ENCODE measurements at places on chromosomes 5 and 9.

- DNase-seq: no peak
These were observed 53.0 kb downstream of the ZNF354C start for GRCh38 chr5:179113143-179113530.

- no peak for DNase-seq
These were observed 255.9 kb downstream of the TRPM3 start for GRCh38 chr9:70865471-70865870.

- DNase-seq: peak; percentile 36
These were observed 124.5 kb upstream of the PHYKPL start for GRCh38 chr5:178357121-178357521.

- DNase-seq: no peak
These were observed 68.1 kb upstream of the ERBIN start for GRCh38 chr5:65858316-65858715.

- no peak for DNase-seq
These were observed 208.8 kb downstream of the MELK start for GRCh38 chr9:36781533-36781932.

GRCh38 chr9:20152151-20152725 is 363.4 kb upstream of the SLC24A2 start:
- no peak for DNase-seq

DNA sequence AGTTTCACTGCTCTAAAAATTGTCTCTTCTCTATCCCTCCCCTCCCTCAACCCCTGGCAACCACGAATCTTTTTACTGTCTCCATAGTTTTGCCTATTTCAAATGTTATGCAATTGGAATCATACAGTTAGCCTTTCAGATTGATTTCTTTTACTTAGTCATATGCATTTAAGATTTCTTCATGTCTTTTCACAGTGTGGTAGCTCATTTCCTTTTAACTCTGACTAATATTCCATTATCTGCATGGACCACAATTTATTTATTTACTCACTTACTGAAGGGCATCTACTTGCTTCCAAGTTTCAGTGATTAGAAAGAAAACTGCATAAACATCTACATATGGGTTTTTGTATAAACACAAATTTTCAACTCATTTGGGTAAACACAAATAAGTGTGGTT is 372.3 kb downstream of the CDH18 start:
- DNase-seq: no peak

GRCh38 chr5:135189024-135189423 is 155.0 kb upstream of the PITX1 start:
- DNase-seq: no peak

DNA sequence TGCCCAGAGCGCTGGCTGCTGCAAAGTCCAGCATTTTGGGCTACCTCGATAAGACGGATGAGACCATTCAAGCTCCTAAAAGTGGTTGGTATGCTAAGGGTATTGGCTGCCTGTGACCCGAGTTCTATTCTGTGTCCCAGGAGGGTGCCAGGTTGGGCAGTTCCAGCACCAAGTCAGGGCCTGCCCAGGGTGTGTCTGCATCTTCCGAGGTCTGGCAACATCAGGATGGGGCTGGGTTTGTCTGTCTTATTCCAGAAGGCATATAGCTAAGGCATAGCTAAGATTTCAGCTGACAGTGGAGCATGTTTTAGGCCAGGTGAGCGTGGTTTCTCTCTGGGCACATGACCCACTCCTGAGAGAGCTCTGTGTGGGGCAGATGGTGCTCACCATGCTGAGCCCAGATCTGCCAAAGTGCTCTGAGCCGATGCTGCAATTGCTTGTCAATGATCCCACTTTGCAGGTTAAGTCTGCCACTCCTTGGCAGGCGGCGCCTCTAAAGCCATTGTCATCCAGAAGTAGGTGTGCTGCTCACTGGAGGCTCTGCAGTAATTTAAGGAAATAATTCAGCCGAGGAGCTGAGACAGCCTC is 7.8 kb downstream of the SLC9A3 start:
- DNase-seq: no peak

DNA sequence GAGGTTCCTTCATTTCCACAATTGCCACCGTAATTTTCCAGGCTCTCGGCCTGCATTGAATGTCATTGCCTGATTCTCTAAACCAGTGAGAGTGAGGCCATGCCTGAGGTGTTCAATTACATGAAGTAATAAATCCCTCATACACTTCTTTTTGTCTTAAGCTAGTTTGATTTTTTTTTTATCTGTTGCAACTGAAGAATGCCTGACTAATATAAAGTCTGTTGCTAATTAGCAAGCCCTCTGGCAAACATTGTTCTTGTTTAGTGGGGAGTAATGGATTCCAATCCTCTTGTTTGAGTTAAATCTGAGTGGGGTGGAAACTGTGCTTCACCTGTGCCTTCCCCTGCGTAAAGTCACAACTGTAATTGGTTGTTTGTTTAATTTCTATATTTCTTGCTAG is 338.1 kb upstream of the ATP10B start:
- DNase-seq: no peak

- no peak for DNase-seq
These were observed 22.0 kb upstream of the TGFBI start for GRCh38 chr5:136006761-136007251.

DNA sequence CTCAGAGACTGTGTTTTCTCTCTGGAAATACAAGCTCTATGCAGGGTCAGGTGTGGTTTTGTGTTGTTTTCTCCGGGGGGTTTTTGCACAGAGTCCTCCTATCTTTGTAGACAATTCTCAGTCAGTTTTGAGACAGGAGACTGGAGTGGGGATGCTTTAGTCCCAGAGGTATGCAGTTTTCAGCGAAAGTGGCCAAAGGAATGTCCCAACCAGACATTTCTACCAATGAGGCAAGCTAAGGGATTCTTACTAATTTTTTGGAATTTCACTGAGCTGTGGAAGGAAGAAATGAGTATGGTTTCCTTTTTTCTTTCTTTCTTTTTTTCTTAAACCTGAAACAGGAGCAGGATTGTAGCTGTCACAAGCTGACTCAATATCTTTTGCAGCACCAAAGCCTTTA is 35.3 kb upstream of the PLPP1 start:
- no peak for DNase-seq

DNA sequence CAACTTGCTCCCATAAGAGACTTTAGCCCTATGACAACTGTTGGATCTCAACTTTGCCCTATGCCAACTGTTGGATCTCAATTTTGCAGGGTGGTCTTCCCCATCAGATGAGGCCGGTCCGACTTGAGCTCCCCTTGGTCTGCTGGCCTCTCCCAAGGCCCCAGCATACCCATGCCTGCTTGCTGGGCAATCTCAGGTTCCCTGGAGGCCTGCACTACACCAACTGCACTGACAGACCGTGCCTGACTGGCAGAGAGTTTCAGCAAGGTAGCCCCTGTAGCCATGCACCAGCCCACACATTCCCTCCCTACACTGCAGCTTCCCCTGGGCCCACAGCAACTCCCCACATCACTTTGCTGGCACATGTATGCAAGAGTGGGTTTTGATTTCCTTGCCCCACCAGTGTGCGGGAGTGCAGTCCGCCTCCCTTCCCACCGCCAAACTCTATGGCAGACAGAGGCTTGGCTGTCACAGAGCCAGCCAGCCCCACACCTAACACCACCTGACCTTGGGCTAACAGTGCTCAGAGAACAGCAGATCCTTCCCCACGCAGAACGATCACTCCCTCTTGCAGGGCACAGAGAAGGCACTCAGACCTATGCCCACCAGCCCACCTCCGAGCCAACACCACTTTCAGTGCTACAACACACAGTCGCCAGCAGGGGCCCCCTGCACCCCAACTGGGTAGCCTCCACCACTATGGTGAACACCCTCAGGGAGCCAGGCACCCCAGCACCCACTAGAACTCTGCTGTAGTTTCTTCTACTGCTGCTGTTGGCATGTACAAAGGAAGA is 279.9 kb upstream of the COX7C start:
- DNase-seq: no peak

DNA sequence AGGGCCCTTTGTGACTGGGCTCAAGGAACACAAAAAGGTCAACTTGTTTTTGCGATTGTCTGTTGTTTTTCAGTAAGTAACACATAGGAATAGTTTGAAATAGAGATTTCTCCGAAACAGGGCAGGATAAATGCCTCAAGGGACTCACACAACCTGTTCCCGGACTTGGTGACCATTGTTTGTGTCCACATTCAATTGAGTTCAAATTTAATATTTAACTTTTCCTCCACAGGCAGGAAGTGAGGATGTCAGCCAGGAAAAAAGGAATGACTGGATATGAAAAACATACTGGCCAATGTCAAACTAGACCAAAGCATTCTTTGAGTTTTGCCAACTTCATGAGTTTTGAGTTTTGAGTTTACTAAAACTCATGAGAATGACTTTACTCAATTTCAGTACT is 72.7 kb downstream of the SPATA31C2 start:
- DNase-seq: no peak

- DNase-seq: peak; percentile 57
These were observed 138.3 kb downstream of the BASP1 start for GRCh38 chr5:17355586-17356346.

- DNase-seq: peak; percentile 68
These were observed 9.1 kb upstream of the RFK start for GRCh38 chr9:76403352-76403751.

DNA sequence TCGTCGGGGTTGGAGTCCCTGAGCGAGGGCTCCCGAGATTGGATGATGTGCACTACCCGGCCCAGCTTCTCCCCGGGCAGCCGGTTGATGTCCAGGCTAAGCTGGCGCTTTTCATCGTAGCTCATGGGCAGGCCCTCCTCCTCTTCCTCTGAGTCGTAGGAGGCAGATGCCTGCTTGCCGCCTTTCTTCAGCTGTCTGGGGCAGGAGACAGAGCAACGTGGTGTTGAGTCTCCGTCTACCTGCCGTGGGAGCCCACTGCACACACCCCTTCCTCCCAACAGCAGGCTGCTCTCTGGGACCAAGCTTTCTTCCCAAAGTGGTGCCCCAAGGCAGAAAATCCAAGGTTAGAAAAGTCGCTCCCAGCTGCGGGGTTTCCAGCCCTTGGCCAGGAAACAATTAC is 10.8 kb downstream of the BRD3OS start:
- no peak for DNase-seq

DNA sequence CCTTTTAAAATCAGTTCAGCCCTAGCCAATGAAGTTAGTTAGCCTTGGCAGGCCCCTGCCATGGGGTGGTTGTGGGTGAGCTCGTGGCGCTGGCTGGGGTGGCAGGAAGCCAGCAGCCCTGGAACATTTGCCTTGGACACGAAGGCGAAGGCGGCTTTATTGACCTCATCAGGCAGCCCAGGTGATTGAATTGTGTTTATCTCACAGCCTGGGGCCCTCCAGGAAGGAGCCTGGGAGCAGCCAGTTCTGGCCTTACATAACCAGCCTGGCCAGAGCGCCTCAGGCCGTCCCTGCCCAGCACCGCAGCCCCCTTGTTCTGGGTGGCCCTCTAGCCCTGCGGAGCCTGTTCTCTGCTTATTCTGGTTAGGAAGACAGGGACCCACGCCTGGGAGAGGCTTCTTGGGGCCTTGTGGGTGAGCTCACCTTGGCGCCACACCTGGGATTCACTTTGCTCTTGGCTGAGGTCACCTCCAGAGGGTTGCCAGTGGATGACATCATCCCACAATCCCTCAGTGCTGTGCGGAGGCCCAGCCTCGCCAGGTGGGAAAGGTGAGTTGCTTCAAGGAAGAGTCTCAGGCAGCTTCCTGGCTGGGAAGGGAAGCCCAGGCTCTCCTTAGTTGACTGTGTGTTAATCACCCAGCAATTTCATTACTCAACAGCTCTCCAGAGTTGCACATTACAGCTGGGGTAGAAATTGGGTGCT is 54.4 kb upstream of the RPL26L1 start:
- DNase-seq: no peak

DNA sequence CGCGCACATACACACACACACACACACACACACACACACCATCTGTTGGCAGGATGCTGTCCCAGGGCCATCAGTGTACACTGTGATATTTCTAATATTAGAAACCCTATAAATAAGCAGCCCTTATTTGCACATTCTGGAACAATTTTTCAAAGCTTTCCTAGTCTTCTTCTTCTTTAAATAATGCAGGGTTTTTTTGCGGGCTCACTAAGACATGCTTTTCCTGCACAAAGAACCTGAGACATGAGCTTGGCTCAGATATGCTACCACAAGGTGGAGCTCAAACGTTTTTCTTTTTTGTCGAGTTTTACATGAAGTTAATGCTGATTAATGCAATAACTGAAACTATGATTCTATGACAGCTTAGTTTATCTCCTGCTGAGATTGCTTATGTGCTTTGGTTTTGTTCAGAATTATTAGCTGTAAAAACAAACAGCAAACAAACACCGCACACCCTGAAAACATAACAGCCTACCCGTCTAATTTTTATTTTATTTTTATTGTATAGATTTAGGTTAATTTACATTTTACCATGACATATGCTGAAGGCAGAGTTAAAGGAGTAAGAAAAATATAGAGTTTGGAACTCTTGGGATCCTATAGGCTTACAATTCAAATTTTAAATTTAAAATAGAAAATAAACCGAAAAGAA is 95.8 kb downstream of the ALDH1A1 start:
- peak; percentile 65 for DNase-seq

- no peak for DNase-seq
These were observed 271.0 kb downstream of the TMEM161B start for GRCh38 chr5:87997662-87998061.

DNA sequence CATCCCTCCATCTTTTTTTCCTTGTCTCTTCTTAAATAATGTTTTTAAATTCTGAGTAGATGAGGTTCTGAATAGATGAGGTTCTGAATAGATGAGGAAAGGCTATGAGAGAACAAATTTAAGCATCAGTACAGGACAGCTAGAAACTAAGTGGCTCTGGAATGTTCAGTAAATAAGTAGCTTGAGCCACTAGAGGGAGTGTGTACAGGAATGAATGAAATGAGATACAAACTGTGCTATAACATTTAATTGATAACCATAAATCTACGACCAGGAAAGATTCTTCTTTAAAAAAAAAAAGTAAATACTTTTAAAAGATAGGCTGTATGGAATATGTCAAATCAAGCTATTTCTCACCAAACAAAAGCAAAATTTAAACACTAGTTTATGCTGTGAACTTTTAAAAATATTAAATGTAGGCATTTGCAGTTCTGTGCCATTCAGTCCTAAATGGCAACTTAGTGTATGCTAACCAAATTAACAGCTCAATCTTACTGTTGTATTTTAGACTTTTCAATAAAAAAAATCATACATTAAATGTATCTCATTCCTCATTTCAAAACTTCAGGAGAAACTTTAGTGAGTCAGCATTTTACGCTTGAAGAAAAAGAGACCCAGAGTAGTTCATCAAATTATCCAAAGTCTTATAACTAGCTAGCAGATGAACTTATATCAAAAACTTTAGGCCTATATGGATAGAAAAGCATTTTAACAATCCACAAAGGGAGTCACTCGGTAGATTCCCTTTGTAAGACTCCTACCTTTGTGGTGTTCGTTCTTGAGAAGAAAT is 70.4 kb upstream of the SNX2 start:
- peak; percentile 55 for DNase-seq

DNA sequence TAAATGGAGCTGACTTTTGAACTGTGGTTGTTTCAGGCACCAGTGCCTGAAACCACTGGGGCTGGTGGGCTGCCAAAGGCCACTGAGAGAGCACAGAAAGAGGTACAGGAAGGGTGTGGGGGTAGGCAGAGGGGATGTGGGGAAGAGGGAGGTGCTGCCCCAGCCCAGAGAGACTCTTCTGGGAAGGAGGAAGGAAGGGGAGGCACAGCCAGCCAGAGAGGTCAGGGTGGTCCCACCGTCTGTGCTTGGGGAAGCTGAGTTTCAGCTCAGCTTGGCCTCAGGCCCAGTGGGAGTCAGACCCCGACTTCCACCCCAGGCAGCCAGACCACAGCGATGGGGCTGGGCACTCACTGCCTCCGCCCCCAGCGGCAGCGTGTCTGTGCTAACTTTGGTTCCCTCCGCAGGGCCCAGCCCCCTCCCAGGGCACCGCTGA is 8.6 kb upstream of the PHYKPL start:
- peak; percentile 52 for DNase-seq

- no peak for DNase-seq
These were observed at the start of gene SH3GL2 for GRCh38 chr9:17578911-17579793. TSS of gene SH3GL2 (plus strand) at chr9:17579066.

- no peak for DNase-seq
These were observed 29.4 kb downstream of the SLC6A3 start for GRCh38 chr5:1415626-1416360.

Measured in inflammatory macrophage (primary cell).